ENCODE measurements at places on chromosomes 11 and 22. TPM values are rescaled to one million over a fixed set of nuclear protein-coding genes. Genes with fewer than 3 reads are reported as not detected.

The MS4A4E gene
- 0.52 TPM for total RNA-seq

The ELMOD1 gene
- total RNA-seq, result 7.3 TPM

The LRP4 gene
- total RNA-seq, result 21.0 TPM

The CDC42BPG gene
- 0.65 TPM for total RNA-seq

The OR5T3 gene
- not detected for total RNA-seq

The IGLL1 gene
- total RNA-seq, result not detected

The OTOG gene
- total RNA-seq, result not detected

The CEP164 gene
- 9.0 TPM for total RNA-seq

The GUCY1A2 gene
- 7.9 TPM for total RNA-seq

The KLHL35 gene
- total RNA-seq, result 1.1 TPM

The KDM4D gene
- 0.80 TPM for total RNA-seq

The MOGAT2 gene
- total RNA-seq, result 0.26 TPM

The TRPC6 gene
- total RNA-seq, result 0.86 TPM

The MAPK12 gene
- total RNA-seq, result 14.7 TPM

The CRYBA4 gene
- not detected for total RNA-seq

DNA sequence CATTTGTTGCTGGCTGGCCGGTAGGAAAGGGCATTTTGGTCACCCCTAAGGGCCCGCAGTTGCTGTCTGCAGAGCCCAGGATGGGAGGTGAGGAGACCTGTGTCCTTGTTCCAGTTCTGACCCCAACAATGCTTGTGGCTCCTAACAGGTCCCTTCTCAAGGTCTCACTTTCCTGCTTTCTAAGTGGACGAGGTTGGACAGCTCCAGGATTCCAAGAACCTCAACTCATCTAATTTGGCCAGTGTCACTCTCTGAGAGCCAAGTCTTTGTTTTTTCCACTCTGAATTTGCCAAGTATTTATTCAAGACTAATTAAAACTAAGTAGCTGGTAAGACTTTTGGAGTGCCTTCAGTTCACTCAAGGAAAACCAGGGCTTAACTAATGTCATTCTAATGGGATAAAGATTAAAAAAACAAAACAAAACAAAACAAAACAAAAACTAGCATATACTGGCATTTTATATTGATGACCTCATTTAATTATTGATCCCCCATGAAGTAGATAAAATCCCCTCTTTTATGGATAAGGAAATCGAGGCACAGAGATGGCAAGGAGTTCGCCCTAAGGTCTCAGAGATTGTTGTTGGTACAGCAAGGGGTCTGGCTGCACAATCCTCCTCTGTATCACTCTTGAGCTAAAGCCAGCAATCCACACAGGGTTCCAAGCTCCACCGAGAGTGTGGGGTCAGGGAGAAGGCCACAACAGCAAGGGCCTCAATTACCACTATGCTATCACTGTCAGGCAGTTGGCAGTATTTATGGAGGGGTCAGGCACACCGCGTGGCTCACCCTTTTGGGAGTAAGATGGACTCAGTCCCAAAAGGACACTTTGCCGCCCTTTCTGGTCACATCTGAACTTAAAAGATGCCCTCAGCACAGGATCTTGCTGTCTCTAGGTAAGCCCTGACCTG, 8.1 kb downstream of the SGSM1 start:
- no peak for DNase-seq

- no peak for DNase-seq
Measured at GRCh38 chr11:76630600-76631281, 39.8 kb downstream of the LRRC32 start.

- no peak for DNase-seq
Measured at GRCh38 chr11:112769584-112769983, 191.6 kb upstream of the NCAM1 start.

- no peak for DNase-seq
Measured at GRCh38 chr11:34977089-34977912, 60.9 kb downstream of the PDHX start.

DNA sequence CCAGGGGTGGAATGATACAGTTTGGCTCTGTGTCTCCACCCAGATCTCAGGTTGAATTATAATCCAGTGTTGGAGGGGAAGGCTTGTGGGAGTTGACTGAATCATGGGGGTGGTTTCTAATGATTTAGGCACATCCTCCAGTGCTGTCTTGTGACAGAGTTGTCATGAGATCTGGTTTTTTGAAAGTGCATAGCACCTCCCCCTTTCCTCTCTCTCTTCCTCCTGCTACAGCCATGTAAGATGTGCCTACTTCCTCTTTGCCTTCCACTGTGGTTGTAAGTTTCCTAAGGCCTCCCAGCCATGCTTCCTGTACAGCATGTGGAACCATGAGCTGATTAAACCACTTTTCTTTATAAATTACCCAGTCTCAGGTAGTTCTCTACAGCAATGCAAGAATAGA, 45.1 kb downstream of the THAP12 start:
- no peak for DNase-seq

GRCh38 chr11:12174128-12174476, 63.7 kb downstream of the MICAL2 start:
- no peak for DNase-seq

- no peak for DNase-seq
Measured at GRCh38 chr11:108698844-108699642, 34.2 kb downstream of the DDX10 start.

DNA sequence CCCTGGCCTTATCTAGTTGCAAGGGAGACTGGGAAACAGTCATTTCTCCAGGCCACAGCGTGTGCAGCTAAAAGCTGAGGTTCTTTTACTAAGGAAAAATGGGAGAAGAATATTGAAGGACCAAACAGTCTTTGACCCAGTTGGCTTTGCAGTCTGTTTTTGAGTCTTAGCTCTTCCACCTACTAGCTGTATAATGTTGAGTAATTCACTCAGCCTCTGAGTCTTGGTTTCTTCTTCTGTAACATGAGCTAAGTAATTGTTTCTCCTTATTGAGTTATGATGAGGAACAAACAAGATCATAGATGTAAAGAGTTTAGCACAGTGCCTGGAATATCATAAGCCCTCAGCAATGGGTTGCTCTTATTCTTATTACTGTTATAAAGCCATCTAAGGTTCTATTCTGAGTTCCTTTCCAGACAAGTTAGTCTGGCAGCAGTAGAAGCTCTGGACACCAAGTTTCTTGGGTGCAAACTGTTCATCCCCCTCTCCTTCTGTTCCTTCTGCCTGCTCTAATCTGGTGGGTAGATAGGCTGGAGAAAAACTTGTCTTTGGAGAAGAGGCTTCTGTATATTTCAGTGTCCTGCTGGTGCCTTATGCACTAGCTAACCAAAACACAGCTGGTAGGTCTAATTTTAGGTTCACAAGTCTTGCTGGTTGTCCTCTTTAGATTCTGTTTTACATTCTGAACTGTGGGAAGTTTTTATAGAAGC, 13.5 kb downstream of the TRIM44 start:
- no peak for DNase-seq

- DNase-seq, result no peak
Measured at GRCh38 chr11:35974882-35975589, 31.2 kb downstream of the LDLRAD3 start.

GRCh38 chr22:31244046-31244942, 32.2 kb downstream of the LIMK2 start:
- DNase-seq, result no peak

- DNase-seq, result no peak
Measured at GRCh38 chr11:24588081-24588480, 91.2 kb downstream of the LUZP2 start.

GRCh38 chr11:1473786-1474185, 12.8 kb downstream of the MOB2 start:
- DNase-seq, result peak; percentile 8

DNA sequence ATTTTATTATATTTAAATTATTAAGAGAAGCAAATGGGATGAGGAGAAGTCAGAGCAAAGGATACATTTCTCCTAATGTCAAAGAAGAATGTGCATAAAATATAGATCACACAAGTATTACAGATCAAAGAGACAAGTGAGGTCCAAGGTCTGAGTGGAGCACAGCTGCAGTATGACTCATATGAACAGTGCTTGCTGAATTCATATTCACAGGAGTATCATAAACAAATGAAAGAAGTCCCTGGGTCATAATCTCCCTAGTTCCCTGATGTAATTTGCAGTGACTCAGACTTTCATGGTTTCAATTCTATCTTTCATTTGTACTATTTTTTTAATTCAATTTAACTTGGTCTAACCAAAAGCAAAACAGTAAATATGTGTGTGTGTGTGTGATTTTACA, 499.0 kb upstream of the CCDC179 start:
- no peak for DNase-seq

GRCh38 chr22:26656891-26657851, at the start of gene MIAT:
MIAT (plus strand) TSS chr22:26657588.
- DNase-seq, result peak; percentile 43

- peak; percentile 89 for DNase-seq
Measured at GRCh38 chr11:10304495-10305261, at the start of gene ADM. ADM (plus strand) TSS chr11:10305073; CDS start chr11:10305701, 628 bp downstream.

- DNase-seq, result no peak
Measured at GRCh38 chr11:95584180-95584579, 205.4 kb downstream of the FAM76B start.

DNA sequence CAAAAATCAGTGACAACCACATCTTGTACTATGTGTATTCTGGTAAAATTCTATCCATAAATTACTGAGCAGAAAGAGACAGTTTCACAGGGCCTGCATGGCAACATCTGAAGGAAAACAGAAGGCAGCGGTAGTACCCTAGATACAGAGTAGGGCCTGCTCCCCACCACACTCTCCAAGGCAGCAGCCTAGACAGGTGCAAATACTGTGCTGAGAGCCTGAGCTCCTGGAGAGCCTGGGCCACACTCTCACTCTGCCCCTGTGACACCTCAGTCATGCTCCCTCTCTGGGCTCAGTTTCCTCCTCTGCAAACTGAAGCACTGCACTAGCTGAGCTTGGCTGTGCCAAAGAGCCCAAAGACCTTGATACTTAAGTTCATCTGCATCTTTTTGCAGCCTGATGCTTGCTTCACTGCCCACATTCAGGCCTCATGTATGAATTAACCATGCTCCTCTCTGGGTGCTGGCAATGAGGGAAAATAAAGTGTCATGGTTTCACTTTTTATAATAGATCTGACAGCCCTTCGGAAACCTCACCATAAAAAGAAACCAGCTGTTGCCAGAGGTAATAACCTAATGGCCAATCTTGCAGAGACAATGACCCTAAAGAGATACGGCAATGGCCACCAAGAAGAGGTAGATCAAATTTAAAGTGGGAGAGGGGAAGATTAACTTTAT, 104.7 kb downstream of the PLEKHA7 start:
- DNase-seq, result no peak

DNA sequence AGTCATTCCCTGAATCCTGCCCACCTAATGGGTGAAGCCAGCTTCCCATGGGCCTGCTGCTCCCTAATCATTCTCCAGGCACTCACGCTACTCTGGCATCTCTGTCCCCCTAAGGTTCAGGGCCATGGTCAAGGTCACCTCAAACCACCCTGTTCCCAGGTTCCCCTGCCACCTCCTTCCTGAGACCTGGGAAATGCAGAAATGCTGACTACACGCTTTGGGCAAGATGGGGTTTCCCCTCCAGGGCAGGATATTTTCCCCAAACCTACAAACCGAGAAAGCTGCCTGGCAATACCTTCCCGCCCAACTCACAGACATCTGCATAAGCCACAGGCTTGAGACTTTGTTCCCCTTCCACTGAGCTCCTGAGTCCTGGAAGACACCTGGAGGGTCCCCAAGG, 97.6 kb downstream of the FEZ1 start:
- no peak for DNase-seq

- DNase-seq, result no peak
Measured at GRCh38 chr22:36584666-36585065, 55.7 kb upstream of the EIF3D start.

DNA sequence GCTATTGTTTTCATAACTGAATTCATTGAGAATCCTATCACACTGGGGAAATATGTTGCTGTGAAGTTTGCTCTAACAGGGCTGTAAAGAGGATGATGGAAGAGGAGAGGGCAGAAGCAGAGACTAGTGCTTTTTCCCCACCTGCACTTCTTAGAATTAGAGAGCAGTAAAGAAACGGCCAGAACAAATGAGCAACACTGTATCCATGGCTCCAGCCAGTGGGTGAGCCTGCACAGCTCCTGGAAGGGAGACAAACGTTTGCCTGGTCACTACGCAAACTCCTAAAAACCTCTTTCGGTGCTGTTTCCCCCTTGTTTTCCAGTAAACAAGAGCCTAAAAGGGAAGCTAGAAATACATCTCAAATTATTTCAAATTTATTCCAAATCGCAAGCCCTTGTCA, 22.2 kb upstream of the OR10D3 start:
- DNase-seq, result no peak

DNA sequence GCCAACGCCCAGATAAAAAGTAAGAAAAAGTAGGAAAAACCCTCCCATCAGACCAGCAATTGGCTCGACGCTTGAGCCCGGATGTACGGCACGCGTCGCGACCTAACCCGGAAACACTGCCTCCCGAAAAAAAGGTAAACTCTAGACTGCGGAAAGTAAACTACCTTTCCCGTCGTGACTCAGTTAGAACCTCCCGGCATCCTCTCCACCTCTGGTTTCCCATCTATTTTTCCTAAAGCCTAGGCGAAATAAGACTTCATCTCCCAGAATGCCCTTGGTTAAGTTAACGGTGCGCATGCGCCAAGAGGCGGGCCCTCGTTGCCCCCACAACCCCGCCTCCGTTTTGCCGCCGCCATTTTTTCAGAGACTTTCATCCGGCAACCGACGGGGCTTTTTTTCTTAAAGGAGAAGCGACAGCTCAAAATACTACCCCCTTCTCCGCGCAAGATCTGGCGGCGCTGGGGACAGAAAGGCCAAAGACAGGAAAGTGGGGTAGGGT, 678 bp upstream of the ZFP91 start:
- DNase-seq, result peak; percentile 96
